ENCODE measurements at places on chromosomes 7 and 10.

DNA sequence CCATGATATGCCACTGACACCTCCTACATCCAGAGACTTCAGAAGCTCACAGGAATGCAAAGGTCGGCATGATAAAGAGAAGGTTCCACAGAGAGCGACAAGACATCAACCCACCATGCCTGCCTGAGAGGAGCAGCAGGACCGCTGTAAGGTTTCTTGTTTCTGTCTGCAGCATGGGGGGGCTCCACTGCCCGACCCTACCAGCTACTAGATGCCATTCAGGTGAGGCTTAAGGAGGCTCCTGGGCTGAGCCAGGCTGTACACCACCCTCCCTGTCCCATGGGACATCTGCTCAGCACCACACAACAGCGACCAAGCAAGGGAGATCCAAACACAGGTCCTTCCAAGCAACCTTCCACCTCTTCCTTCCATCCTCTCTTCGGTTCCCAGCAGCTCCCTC, 234.6 kb downstream of the TNS3 start:
- no peak for DNase-seq

DNA sequence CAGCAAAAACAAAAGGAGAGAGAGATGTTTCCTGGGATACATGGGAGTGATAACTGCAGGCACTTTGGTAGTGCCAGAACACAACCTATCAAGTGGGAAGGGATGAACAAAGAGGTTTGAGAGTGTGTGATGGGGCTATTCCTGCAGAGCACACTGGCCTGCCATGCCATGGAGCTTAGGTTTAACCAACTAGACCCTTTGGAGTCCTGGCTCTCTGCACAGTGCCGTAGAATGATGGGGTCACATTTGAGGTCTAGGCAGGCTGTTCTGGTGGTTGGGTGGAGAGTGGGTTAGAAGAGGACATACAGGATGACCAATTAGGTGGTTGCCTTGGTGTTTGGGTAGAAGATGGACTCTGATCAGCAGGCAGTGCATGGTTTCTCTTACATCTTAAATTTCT, 101.9 kb upstream of the HABP2 start:
- no peak for DNase-seq

DNA sequence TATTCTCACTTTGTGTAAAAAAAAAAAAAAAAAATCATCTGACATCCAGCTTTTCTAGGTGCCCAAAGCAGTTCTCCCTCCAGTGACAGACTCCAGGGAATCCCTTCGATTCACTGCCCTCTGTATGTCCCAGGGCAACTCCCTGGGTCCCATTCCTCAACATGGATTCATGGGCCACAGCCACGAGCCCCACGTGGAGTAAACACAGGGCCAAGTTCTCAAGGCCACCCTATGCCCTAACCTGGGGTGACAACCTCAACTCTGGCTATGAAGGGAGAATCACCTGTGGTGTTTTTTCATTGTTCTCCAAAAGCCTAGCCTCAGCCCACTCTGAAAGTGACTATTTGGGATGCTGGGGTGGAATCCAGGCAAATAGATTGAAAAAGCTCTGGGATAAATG, 3.4 kb downstream of the BNIP3 start:
- DNase-seq: no peak

- peak; percentile 82 for DNase-seq
Observed at GRCh38 chr7:101138213-101138870, 11.4 kb downstream of the SERPINE1 start.

- DNase-seq: no peak
Observed at GRCh38 chr7:137873979-137874777, 27.4 kb upstream of the DGKI start.
